ENCODE measurements at places on chromosomes 12 and 14.

GRCh38 chr12:123483602-123484248 lies 25.8 kb downstream of the SNRNP35 start:
- DNase-seq = no peak

DNA sequence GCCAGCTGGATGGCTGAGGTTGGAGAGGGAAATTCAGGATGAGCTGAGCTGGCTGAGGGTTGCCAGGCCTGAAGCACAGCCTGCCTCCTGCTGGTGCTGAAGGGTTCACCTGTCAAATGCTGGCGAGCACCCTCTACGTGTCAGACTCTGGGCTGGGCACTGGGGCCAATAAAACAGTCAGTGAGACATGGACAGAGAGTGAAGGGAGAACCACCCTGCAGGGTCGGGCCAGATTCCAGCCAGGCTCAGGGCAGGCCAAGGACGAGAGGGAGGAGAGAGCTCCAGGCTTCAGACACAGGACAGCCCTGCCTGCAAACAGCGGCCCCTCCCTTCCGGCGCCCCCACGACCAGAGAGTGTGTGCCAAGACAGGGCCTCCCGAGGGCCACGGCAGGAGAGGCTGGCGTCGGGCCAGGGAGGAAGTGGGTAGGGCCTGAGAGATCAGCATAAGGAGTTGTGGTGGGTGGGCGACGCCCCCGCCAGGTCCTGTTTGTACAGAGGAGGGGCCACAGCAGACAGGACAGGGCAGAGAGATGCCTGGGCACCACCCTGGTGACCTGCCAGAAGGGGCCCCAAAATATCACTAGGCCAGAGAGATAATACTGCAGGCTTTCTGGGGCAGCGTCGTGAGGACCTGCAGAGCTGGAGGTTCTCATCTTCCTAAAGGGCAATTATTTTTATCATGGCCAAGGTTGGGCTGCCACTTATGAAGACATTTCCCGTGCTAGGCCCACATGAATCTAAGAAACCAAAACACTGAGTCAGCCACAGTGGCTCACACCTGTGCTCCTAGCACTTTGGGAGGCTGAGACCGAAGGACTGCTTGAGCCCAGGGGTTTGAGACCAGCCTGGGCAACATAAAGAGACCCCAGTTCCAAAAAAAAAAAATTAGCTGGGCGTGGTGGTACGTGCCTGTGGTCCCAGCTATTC lies 73.1 kb upstream of the GPR68 start:
- DNase-seq = peak; percentile 79

DNA sequence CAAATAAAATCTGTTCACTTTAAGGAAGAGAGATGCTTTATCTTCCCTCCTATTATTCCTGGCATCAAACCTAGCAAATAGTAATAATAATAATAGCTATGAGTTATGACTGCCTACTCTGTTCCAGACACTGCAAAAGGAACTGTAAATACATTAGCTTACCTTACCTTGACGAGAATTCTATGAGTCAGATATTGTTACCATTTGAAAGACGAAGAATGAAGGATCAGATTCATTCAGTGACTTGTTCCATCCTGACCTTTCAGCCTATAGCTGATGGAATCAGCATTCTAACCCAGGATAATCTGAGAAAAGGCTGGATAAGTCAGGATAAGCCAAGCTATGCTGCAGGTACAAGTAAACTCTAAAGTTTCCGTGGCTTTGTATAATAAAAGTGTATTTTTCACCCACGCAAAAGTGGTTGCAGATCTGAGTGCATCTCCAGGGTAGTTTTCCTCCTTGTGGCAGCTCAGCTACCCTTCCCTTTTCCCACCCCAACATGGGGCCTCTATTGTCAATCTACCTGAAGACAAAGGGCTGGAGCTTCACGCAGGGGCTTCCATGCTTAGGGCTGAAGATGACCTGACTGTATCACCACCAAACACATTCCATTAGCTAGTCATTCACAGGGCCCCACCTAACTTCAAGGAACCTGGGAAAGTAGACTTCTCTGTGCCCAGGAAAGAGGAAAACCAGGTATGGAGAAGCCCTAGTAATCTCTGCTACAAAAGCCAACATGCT lies 57.2 kb upstream of the CCND2 start:
- DNase-seq = no peak

DNA sequence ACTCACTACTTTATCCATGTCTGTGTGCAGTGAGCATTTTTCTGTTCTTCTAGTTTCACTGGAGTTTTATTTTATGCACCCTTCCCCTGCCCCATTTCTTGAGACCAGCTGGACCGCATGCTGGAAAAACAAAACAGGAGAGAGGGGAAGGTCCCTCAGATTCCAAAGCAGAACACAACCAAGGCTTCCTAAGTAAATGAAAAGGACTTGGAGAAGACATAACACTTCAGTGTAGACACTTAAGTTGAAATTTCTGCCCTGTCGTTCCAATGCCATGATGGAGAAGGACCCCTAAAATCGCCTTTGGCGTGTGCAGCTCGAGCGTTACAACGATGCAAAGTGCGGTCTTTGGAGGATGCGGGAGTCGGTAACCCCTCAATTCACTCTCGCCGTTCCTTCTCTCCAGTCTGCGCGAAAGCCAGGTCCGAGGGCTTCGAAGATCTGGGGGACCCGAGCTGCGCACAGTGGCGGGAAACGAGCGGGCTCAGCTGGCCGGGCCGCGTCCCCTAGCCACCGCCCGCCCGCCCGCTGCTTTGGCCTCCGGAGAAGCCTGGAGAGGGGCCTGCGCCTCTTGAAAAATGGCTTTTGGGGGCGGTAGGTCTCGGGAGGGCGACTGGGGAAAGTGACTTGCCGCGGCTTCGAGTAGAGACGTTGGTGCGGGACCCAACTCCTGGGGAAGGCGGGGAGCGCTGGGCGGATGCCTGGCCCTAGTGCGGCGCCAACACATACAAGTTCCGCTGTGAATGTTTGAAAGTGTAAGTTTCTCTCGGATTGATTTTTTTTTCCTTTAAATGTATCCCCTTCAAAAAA lies 11.2 kb upstream of the HOXC13 start:
- no peak for DNase-seq

- DNase-seq = no peak
These were observed 515 bp upstream of the ABCC9 start for GRCh38 chr12:21941506-21942376.

- DNase-seq = peak; percentile 15
These were observed 648.9 kb downstream of the VRK1 start for GRCh38 chr14:97446087-97446486.

DNA sequence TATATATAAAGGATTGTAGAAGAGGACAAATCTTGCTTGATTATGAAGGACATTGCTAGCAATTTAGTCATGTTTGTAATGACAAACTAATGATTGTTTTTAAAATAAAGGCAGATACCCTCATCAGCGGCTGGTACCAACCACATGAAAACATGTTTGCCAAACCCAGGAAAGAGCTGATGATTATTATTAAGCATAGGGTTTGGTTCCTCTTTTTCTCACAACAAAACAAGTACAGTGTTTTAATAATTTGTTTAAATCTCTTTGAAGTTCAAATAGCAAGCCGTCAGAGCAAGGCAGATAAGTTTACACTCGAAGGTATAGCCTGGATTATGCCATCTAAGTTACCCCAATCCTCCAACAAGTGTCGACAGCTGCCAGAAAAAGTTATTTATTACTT lies 5.3 kb upstream of the SINHCAF start:
- DNase-seq = no peak

GRCh38 chr14:93861836-93862235 lies 65.3 kb upstream of the FAM181A start:
- no peak for DNase-seq

GRCh38 chr14:83170165-83170564 lies 1636.5 kb upstream of the SEL1L start:
- no peak for DNase-seq

GRCh38 chr12:53107122-53107521 lies 3.8 kb downstream of the SOAT2 start:
- DNase-seq = no peak

GRCh38 chr12:125417446-125417845 lies 352.2 kb downstream of the AACS start:
- no peak for DNase-seq

GRCh38 chr14:77026166-77026929 lies 2.2 kb downstream of the IRF2BPL start:
- no peak for DNase-seq

GRCh38 chr12:105040476-105040875 lies 43.8 kb downstream of the ALDH1L2 start:
- DNase-seq = no peak

DNA sequence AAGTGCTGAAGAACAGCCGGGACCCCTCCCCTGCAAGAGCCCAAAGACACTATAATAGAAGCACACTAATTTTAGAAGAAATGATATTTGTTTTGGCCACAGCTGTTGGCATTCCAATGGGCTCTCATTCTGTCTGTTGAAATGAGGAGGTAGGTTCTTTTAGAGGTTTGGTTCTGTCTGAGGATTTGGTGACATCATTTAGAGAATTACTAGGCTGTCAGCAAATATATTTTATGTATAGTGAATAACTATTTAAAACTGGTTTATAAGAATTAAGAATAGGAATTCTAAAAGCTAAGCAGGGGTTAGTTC lies 200.7 kb upstream of the SLC38A2 start:
- DNase-seq = no peak

- no peak for DNase-seq
These were observed 11.3 kb downstream of the CFAP54 start for GRCh38 chr12:96500693-96501092.

- DNase-seq = peak; percentile 45
These were observed 2.4 kb upstream of the WIF1 start for GRCh38 chr12:65123435-65124063.

- peak; percentile 65 for DNase-seq
These were observed 27.6 kb upstream of the P2RX4 start for GRCh38 chr12:121182222-121182893.

DNA sequence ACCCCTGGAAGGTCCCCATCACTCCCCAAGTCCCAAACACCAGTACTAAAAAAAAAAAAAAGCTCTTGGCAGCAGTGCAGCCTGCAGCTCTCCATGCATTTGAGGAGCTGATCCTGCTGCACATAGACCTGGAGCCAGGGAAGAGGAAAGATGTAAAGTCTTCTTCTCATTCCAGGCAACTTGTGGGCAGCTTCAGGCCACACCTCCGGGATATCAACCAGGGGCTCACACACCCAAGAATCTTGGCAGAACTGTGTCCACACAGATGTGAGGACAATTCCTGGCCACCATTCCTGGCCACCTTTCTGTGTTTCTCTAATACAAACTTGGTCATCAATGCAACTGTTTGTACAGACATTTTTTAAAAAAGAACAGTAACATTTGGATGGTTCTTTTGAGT lies 72.7 kb downstream of the TMEM132C start:
- DNase-seq = no peak

GRCh38 chr12:58915634-58916033 lies 4.7 kb downstream of the LRIG3 start:
- DNase-seq = no peak

- DNase-seq = no peak
These were observed 216.1 kb downstream of the TMEM121 start for GRCh38 chr14:105742531-105742848.

GRCh38 chr12:44875954-44876543 lies at the start of gene NELL2:
Gene NELL2 (minus strand): TSS chr12:44876315. CDS start chr12:44875869, 446 bp downstream.
- peak; percentile 71 for DNase-seq

DNA sequence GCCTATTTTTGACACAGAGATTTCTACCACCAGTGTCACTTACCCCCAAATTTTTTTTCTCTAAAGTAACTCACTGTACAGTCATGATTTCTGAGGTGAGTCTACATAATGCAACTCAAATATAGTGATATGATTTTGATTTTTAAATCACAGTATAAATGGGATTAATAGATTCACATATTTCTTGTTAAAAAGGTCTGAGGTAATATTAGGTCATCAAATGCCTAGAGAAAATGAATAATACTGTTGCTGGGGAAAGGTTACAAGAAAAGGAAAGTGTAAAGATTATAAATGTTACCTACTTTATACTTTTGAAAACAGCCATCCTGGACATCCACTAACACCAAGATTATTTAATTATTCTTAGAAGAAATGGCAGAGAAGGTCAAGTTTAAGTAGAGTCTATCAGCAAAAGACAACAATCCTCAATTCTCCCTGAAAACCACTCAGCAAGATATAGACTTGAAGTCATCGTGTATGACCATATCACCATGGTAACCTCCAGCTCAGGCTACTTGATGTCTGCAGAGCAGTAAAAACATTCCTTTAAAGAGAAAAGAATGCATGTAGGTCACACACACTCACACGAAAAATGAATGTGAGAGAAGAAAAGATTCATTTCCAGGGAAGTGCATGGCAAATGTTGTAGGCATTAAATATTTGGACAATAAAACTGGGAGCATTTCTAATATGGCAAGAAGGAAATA lies 58.7 kb downstream of the CCDC59 start:
- no peak for DNase-seq

DNA sequence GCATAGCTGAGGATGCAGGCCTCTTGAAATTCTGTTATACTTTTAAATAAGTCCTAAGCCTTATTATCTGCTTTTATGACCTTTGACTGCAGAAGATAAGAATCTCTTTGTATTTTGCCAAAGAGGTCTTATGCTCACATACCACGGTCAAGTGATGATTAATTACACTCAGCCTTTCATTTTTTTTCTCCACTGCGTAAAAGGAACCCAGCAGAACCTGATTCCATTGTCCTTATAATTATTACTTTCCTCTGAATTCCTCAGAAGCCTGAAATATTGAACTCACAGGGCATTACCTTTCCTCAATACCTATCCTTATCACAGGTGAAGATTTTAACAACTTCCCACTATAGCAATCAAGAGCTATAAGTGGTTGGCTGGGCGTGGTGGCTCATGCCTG lies 498.7 kb upstream of the RPL10L start:
- no peak for DNase-seq

DNA sequence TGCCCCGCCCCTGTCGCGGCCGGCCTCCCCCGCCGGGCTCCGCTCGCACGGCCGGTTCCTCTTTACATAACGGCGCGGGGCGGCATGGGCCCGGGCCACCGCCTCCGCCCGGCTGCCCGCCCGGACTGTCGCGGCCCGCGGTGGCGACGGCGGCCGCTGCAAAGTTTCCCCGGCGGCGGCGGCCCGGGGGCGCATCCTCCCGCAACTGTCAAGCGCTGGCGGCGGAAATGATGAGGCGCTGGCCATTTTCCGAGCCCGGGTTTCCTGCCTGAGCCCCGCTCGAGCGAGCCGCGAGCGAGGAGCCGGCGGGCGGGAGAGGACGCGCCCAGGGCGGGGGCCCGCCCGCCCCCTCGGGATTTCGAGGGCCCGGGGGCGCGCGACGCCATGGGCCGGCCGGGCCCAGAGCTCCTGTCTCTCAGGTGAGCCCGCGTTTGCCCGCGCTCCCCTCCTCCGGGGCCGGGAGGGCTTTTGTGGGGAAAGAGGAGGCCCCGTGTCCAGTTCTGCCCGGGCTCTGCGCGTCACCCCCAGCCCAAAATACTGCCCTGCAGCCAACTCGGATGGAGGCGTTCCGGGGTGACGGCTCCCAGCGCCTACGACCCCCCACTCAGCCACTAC lies at the start of gene SH2B3:
SH2B3 (plus strand) TSS at position 65 of the 615 bp plus-strand sequence. CDS start 12,223 bp downstream, outside the sequence.
- DNase-seq = peak; percentile 79

DNA sequence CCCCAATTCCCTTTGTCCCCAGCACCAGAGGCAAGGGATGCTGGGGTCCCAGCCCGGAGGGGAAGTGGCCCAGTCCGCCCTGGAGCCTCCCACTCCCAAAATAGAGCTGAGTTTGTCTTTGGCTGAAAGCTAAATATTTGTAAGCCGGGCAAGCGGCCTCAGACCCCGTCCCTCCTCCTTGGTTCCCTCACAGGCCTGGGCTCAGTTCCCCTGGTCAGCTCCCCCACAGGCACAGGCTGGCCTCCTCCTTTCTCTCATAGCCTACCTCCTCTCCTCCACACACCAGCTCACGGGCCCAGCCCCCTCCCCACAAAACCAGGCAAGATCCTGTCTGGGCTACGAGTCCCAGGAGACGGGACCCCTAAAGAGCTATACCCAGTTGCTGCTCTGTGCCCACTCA lies 1.3 kb downstream of the SP7 start:
- DNase-seq = no peak

All from activated CD4-positive, alpha-beta T cell treated with anti-CD3 and anti-CD28 coated beads, Interleukin-10, Interleukin-2, amounts not matched to agents 100 ng/mL and 50 ng/mL, durations not matched to agents 16 hours and 8 hours (primary cell).